ENCODE measurements at places on chromosomes 3 and 15. TPM values are rescaled to one million over a fixed set of nuclear protein-coding genes. Genes with fewer than 3 reads are reported as not detected.
A peak's percentile ranks its signal among the peaks of the same experiment; 100 is the strongest.

The CEMIP gene
- not detected for total RNA-seq

The SERINC4 gene
- total RNA-seq, result not detected

The GOLGA6L7 gene
- total RNA-seq, result not detected

The SPINK8 gene
- total RNA-seq, result not detected

The ADGRG7 gene
- total RNA-seq, result 124 TPM

The TRANK1 gene
- total RNA-seq, result 92.6 TPM

The P2RY12 gene
- not detected for total RNA-seq

The CEP63 gene
- 15.8 TPM for total RNA-seq

- DNase-seq, result no peak
These were observed 36.2 kb downstream of the PFN2 start for GRCh38 chr3:149934524-149934923.

- DNase-seq, result no peak
These were observed 202.8 kb upstream of the UBE2E2 start for GRCh38 chr3:23000371-23000770.

DNA sequence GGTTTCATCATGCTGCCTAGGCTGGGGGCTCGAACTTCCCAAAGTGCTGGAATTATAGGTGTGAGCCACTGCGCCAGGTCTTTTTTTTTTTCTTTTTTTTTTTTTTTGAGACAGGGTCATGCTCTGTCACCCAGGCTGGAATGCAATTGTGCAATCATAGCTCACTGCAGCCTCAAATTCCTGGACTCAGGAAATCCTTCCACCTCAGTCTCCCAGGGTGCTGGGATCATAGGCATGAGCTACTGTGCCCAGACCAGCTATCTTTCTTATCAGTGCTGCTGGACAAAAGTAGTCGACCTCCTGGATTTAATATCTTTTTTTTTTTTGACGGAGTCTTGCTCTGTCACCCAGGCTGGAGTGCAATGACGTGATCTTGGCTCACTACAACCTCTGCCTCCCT is 60.8 kb downstream of the TFDP2 start:
- no peak for DNase-seq

- no peak for DNase-seq
These were observed 436.0 kb upstream of the NR2F2 start for GRCh38 chr15:95894407-95894956.

DNA sequence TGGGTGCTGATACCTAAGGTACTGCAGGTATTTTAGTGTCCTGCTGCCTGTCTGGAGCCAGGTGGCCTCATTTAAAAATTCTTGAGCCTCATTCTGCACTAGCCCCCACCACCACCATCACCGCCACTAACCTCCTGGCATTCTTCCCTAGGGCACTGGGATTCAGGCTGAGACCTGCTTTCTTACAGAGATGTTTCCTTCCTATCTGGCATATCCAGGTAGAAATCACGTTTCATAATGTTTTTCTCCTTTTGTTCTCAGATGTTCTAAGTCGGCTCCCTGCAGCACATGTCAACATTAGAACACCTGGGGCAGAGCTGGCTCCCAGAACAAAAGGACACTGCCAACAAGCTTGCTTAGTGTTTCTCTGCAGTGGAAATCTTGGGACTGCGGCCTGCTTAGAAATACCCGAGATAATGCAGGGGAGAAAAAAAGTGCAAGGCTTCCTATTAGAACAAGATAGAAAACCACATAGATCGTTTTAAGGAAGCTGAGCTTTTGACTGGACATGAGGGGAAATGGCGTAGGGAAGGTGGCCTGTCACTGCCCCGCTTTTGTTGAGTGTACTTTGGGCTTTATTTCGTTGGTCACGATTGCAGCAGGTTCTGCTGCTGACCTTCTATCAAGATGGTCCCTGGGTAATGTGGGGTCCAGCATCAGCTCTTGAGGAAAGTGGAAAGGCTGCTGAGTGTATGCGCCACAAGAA is 59.6 kb upstream of the PPARG start:
- DNase-seq, result no peak

DNA sequence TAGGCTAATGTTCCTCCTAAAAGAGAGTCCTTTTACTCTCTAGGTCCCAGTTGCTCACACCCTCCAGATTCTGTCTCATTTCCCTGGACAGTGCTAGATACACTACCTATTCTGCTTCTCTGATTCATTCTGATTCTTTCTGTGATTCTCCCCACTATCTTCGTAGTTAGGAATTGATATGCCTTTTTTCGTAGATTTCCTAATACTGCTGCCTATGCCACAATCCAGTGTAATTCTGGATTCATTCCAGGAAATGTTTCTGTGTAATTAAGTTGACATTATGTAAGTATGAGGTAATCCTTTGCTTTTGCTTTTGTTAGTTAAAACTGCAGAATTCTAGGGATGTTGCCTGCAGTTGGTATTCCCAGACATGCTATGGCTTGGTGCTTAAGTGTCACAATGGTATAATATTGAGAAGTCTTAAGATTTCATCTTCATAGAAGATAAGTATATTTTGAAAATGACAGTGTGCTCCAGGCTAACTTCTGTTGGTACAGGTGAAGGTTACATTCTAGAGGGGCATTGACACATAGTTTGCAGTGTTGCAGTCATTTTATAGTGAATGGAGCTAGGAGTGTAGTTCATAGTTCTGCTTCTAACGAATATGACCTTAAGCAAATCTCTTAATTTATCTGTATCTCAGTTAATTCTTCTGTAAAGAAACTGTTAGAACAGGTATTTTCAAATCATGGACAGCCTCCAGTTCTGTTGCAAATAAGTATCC is 54.3 kb downstream of the RIOX2 start:
- DNase-seq, result no peak

DNA sequence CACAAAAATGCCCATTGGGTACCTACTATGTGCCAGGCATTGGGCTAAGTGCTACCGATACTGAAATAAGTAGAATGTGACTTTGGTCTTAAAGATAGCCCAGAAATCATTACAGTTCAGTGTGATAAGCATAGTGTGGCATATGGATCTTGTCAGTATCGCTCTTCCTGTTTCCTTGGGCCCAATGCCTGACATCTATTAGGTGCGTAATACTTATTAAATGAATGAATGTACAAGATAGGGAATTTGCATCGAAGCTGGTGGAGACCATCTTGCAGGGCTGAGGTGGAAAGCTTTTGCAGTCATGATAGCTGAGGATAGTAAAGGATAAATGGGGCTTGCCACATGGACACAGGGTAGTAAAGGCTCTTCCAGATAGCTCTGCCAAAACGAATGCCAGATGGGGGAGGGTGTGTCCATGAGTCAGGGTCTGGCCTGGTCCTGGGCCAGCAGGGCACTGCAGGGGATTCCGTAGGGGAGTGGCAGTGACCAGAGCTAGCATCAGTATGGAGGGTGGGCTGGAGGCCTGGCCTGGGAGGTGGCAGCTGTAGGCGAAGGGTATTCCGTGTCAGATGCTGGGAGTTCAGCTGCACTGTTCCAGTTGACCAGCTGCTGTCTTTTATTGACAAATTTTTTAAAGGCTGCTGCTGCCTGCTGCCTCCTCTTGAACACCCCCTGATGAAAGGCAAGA is 23.5 kb downstream of the TSEN2 start:
- DNase-seq, result no peak

DNA sequence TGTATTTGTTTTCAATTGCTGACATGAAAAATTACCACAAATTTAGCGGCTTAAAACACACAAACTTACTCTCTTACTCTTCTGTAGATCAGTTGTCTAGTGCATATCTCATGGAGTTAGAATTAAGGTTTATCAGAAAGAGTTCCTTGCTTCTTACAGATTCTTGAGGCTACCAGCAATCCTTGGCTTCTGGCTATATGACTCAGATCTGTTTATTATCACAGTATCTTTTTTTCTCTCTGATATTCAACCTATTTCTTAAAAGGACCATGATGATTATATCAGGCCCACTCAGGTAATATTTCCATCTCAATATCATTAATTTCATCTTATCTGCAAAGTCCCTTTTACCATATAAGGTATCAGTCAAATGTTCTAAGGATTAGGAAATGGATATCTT is 263.5 kb upstream of the BCHE start:
- no peak for DNase-seq

DNA sequence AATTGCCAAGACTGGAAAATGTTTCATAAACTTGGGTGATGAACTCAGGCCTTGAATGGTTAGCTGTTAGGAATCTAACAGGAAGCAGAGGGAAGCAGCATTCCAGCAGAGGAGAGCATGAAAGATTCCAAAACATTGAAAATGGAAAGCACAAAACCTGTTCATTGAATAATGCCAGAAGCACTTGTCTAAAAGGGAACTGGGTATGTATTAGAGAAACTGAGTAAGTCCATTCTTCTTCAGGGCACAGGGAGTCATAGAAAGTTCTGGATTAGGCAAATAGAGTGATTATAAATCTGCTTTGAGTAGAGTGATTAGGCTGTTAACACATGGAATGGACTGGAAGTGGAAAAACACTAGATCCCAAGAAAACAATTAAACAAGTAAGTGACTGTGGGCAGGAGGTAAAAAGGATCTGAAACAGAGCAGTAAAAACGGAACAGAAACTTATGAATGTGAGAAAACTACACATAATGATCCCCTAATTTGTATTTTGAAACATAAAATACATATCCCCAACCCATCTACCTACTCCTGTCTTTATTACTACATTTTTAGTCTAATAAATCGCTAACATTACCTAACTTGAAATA is 343.4 kb downstream of the TBC1D5 start:
- no peak for DNase-seq

DNA sequence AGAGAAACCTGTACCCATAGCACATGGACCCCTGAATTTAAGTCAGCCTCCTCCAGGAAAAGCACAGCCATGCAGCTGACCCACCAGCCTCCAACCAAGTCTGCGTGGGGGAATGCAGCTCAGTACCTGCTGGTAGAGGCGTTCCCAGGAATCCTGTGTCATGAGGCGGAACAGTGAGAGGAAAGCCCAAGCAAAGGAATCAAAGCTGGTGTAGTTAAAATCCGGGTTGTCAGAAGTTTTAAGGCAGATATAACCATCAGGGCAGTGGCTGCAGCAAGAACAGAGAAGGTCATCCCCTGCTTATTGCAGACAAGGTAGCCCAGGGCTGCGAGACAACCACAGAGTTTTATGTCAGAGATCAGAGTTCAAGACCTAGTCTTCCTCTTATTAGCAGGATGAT is 59.1 kb downstream of the SCN10A start:
- no peak for DNase-seq

DNA sequence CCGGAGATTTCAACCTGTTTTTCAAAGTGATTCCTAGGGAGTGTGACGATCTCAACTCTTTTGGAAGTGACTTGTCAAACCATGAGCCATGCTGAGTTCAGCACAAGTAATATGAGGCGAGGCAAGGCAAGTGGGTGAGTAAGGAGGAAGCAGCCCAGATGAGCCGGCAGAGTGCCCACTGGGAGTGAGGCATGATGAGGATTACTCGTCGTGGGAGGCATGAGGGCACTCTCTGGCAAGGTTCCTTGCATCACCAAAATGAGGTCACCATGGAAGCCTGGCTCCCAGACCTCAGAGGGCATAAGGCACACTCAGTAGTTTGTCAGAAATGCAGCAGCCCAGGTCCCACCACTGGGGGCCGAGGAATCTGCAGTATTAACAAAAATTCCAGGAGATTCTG is 636.1 kb downstream of the MAGI1 start:
- DNase-seq, result no peak

DNA sequence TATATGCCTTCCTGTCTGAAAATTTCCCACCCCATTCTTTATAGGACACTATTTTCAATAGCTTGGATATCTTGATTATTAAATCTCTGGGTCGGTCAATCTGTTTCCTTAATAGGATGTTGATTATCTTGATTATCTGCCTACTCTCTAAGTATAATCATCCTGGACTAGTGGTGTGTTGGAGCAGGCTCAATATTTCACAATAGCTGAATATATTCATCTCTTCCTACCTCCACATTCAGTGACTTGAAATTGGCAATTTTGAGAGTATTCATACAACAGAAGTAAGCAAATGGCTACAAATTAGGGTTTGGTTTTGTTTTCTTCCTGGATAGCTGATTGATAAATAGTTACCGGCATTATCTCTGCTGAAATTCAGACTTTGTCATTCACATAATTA is 1162.6 kb downstream of the ROBO1 start:
- DNase-seq, result no peak

DNA sequence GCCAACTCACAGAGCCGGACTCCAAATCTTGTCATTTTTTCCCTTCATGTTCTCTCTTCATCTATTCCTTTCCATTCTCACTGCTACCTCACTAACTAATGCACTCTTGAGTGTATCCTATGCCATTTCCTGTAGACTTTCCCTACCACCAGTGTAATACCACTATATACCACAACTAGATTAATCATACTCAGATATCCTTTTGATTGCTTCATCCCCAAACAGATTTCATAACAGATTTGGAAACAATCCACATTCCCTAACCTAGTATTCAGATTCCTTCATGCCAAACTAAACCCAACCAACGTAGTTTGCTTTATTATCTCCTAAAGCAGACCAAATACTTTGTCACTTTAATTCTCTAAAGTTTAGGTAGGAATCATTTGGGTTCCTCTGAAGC is 2.6 kb upstream of the PLOD2 start:
- DNase-seq, result no peak

DNA sequence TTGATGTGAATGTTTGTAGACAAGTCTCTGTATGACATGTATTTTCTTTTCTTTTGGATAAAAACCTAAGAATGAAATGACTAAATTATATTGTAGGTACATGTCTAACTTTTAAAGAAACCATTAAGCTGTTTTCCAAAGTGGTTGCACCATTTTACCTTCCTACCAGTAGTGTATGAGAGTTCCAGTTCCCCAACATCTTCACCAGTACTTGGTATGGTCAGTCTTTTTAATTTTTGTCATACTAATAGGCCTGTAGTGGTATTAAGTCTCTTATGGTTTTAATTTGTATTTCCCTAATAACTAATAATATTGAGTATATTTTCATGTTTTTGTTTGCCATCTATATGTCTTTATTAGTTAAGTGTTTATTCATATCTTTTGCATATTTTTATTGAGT is 244.0 kb upstream of the LRRFIP2 start:
- no peak for DNase-seq

GRCh38 chr3:194730365-194730764 is 44.7 kb downstream of the FAM43A start:
- no peak for DNase-seq

- DNase-seq, result no peak
These were observed 288.2 kb downstream of the EPHA6 start for GRCh38 chr3:97102641-97103040.

GRCh38 chr3:15585111-15585845 is 16.1 kb downstream of the HACL1 start:
- no peak for DNase-seq

GRCh38 chr15:55928955-55929354 is 64.5 kb downstream of the NEDD4 start:
- no peak for DNase-seq

DNA sequence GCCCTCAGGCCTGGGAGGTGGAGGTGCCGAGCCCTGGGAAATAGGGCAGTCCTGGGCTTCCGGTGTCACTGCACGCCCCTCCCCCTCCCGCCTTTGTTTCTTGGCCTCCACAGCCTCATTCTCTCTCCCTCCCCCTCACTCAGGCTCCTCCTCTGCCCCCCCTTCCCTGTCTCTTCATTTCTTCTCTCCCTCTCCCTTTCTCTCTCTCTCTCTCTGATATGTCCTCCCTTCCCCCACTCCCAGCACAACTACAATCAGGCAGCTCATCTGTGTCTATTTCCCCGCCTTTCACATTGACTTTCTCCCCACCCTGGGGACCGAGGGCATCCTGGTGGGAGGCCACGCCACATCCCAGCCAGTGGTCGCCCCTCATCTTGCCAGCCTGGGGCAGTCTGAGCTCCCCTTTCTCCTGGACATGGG is 40.2 kb downstream of the IDH2 start:
- DNase-seq, result peak; percentile 86

All from Peyer's patch (tissue), 4 donors.